ENCODE measurements at places on chromosomes 3 and 15.

GRCh38 chr3:39804951-39805350, 4.5 kb upstream of the MYRIP start:
- DNase-seq = no peak

DNA sequence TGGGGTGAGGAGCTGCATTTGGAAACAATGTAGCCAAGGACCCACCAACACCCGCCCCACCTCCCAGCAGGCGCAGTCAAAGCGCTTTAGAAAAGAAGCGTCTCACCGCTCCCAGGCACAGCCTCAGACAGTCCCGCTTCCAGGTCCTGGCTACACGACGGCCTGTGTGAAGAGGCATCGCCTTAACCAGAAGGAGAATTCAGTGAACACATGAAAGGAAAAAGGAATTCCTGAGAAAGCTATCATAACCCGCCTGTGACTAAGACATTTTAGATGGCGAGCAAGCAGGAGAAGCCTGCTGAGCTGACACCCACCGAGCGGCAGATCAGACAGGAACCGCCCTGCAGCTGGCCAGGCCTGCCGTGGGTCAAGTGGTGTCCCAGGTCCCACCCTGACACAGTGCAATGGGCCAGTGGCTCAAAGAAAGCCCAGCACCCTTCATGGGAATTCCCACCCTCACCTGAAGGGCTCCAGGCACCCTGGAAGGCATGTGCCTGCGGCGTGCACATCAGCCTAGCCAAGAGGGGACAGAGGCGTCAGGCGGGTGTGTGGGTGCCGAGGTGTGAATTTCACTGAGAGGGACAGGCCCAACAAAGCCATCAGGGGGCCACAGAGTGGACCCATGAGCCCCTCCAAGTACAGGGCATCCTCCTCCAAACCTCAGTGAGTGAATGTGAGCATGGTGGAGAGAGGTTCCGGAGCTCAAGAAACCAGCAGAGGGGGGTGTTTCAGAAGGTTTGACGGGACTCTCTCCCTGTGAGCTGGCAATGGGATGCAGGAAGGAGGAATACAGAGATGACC, 144.8 kb downstream of the NSMCE3 start:
- DNase-seq = no peak

DNA sequence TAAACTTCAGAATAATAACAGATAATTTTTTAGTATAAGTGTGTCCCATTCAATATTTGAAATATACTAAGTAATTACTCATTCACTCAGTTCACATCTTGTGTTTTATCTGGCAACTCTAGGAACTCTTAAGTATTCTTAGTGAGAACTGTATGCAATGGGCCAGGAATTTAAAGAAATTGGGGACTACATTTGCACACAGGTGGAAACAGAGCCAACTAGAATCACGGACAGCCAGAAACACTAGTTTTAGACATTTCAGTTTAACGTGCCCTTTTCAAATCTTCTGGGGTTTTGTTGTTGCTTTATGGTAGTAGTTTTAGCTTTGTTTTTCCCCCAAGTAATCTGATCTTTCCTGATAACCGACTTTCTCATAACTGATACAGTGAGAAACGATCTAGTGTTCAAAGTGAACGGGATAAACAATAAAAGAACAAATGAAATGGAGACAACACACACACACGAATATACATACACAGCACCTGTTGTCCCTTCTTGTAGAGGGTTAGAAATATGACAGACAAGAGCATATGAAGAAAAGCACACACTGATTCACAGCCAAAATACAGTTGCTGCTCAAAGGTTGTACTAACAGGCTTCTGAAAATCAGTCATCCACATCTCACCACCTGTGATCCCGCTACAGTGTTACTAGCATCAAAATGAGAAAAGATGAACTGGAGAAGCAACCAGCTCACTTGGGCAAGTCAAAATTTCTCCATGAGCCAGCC, 167.0 kb downstream of the FMN1 start:
- no peak for DNase-seq

DNA sequence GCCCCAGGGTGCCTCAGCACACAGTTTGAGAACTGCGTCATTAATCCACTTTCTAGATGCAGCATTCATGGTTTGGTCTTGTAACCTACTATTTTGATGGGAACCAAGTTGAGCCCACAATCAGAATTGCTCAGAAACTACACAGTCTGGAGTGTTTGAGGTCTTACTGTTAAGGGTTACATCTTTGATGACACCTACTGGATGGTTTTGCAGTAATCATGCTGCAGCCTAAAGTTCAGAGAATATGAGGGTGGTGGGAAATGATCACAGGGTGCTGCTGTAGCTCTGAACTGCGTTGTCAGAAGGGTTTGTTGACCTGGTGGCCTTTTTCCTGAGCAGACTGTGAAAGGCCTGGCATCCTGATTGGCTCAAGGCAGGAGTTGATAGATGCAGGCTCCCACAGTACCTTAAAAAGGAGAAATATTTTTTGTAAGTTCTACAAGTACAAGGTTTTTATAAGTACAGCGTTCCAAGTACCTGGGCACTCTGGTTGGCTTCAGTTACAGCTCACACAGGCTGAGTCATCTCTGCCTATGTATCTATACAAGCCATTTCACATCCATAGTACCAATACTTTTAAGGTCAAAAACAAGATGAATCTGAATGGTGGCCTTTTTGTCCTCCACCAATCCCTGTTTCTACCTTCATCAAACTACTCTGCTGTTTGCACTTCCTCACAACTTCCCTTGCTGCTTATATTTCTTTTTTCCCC, 60.5 kb upstream of the ACKR4 start:
- DNase-seq = no peak

GRCh38 chr3:192494174-192494573, 233.2 kb downstream of the FGF12 start:
- no peak for DNase-seq

GRCh38 chr3:14231998-14232501, 53.4 kb downstream of the LSM3 start:
- no peak for DNase-seq

DNA sequence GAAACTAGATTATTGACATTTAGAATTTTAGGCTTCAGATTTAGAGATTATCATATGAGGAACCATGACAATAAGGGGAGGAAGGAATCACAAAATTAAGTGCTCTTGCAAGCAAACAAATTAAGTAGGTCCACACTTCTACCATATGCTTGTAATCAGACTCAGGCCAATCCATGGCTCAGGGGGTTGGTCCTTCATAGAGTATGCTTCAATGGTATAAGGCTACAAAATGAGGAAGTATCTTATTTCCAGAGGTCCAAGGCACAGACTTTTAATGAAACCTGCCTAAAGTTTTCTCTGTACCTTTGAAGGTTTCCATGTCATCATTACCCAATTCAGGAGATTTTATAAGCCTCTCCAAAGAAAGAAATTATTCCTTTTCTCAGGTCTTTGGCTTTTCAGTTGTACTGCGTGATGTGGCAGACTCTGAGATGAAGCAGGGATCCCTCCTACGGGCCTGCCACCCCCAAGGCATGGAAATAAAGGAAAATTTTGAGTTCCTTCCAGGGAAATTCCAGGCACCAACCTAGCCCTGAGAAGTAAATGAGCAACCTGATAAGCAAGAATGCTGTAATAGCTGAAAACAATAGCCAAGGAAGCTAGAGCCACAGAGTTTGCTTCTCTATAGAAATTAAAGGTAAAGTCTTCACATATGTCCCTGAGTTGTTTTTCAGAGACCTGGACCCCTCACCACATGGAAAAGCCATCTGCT, 36.3 kb downstream of the SERPINI2 start:
- no peak for DNase-seq

DNA sequence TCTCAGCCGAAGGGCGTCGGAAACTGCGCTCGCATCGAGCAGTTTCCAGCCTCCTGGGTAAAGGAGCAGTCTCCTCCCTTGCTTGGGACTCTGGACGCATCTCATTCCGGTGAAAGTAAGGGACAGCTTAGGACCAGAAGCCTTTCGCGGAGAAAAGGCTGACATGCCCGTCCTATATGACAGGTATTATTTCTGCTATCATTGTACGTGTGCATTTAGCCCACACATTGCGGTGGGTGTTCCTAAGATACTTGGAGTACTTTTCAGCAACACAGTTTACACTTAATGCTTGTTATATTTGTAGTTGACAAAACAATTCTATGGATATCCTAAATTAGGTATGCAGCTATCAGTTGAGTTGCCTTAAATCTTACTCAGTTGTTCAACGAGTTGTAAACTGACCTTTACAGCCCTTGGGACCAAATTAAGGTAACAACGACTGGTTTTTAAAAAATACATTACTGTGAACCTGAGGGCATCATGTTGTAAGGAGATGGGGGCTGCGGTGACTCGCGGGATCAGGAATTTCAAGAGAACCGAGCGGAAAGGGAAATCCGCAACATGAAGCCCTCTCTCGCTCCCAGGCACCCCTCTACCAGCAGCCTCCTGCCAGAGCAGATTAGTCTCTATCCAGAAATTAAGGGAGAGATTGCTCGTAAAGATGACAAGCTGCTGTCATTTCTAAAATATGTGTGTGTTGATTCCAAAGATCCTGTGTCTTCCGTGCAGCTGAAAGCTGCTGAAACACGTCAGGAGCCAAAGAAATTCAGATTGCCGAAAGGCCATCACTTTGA, 632 bp upstream of the COPS2 start:
- DNase-seq = no peak

GRCh38 chr15:64014995-64015394, 31.3 kb downstream of the DAPK2 start:
- no peak for DNase-seq

DNA sequence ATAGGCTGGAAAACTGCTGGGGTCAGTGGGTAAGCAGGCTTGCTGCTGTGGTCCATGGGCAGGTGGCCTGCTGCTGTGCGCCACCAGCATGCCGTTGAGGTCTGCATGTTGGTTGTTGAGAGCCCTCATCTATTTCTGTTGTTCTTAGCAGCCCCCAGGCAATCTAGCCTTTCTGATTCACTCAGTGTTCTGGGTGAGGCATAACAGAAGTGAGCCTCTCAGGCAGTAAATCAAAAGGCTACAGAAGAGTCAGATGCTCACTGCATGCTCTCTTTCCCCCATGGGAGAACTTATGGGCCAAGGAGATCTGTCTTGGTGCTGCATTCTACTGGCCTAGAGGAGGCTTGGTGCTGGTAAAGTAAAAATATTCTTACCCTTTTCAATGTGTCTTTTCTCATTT, 67.8 kb upstream of the ATP10A start:
- DNase-seq = no peak

DNA sequence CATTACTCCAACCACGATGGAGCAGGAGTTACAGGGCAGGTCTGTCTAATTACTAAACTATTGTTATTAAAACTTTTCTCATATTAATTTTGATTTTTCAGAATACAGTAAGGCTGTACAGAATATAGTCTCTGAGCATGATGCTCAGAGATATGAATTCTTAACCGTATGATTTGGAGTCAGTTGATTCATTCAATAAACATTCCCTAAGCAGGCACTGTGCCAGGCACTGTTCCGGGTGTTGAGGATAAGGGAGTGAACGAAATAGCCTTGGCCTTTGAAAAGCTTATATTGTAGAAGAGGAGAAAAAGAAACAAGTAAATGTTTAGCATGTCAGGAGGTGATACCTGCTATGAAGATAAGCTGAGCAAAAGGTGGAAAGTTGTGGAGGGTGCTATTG, 187.3 kb downstream of the KCNAB1 start:
- DNase-seq = no peak

DNA sequence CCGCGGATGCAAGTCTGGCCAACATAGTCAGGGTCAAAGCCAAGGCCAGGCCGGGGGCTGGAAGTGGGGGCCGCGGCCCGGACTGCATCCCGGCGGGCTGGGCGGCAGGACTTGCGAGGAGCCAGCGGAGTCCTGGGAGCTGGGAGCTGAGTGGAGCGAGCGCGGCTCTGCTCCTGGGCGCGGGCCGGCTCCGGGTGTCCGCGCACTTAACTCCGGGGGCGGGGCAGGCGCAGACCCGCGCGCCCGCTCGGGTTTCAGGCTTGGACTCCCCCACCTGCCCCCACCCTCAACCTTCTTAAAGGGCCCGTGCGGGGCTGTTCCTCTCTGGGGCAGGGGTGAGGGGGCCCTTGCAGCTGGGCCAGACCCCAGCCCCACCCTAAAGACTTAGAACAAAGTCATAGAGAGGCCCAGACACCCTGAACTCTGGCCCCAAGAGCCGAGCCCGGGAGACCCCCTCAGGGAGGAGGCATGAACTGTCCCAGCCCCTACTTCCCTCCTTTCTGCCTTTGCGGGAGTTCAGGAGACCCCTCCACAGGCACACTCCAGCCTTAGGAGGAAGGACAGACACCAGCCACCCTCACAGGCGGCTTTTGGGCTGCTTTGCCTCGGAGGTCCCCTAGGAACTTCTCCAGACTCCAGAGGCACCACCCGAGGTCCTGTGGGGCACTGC, at the start of gene CSPG4:
Gene CSPG4 (minus strand): TSS at position 181 of the 670 bp plus-strand sequence. CDS start 93 bp downstream, at position 88.
- no peak for DNase-seq

DNA sequence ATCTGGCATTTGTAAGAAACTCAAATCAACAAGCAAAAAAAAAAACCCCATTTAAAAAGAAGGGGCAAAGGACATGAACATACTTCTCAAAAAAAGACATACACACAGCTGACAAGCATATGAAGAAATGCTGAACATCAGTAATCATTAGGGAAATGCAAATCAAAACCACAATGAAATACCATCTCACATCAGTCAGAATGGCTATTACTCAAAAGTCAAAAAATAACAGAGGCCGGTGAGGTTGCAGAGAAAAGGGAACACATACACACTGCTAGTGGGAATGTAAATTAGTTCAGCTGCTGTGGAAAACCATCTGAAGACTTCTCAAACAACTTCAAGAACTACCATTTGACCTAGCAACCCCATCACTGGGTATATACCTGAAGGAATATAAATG, 199.4 kb upstream of the THBS1 start:
- no peak for DNase-seq

DNA sequence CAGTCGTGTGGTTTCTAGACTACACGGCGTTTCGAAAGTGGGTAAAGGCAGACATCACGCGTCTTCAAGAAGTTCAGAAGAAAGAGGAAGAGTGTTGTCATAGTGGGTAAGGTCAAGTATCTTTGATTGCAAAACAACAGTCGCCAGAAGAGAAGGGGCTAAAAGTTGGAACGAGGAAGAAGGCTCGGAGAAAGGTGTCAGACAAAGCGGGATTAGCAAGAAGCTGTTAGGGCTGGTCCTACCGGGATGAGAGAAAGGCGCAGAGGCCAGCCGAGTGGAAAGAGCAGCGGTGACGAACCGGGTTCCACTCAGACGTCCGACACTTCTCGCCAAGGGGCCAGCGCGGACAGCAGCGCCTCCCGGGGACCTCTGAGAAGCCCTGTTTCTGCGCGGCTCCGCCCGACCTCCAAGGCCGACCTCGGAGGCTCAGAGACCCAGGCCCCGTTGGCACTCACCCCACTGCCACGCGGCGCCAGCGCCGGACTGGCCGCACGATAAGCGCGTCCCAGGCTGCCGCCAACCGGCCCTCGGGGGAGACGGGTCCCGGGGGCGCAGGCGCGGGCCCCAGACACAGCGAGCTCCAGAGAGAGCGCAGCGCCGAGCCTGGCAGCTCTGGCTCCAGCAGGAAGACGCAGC, 436 bp downstream of the ADPGK start:
- no peak for DNase-seq

Measured in H1 (cell line).